ENCODE measurements at places on chromosomes 2 and 18.

GRCh38 chr2:85380048-85380447 is 25.5 kb downstream of the ELMOD3 start:
- DNase-seq, result no peak

DNA sequence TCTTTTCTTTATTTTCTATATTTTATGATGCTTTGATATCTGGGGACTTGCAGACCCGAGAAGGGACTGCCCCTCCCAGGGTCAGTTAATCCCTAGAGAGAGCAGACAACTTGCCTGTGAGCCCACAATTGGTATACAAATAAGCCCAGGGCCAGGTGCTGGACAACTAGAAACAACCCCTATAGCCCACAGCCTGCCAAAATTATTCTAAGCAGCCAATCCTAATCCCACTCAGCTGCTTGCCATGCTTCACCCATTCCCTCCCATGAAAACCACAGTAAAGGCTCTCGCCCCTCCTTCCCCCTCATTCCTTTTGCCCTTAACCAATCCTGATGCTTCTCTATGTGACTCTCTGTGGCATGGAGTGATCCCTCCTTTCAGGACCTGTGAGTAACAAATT is 380.7 kb downstream of the RBM43 start:
- no peak for DNase-seq

DNA sequence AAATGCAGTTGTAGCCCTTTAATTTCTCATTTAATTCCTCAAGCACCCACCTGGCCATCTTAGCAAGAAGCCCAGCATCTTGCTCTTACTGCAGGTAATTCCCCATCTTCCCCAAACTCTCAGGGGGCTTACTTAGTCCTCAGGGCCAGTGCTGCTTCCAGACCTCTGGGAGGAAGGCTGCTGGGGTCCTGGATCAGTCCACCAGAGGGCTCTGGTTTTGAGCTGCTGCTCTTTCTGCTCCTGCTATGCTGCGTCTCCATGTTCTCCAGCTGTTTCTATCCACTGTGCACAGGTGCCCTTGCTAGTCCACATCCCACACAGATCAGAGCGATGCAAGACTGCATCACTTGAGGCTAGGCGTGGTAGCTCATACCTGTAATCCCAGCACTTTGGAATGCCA is 34.5 kb upstream of the TMEM87B start:
- DNase-seq, result no peak

DNA sequence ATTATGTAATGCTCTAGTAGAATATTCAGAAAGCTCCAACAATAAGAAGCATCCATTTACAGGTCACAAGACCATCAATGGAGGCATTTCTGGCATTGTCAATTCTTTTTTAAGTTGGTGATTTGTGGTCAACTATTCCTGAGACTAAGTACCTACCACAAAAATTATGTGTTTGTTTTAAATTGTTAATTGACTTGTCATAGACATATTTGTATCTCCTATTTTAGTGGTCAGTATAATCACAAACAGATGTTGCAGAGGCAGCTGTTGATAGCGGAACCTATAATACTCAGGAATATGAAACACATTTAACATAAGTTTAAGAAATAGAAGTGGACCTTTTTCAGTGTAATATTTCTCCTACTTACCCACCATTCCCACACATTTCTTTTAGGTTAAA is 430.1 kb downstream of the CCDC85A start:
- no peak for DNase-seq

DNA sequence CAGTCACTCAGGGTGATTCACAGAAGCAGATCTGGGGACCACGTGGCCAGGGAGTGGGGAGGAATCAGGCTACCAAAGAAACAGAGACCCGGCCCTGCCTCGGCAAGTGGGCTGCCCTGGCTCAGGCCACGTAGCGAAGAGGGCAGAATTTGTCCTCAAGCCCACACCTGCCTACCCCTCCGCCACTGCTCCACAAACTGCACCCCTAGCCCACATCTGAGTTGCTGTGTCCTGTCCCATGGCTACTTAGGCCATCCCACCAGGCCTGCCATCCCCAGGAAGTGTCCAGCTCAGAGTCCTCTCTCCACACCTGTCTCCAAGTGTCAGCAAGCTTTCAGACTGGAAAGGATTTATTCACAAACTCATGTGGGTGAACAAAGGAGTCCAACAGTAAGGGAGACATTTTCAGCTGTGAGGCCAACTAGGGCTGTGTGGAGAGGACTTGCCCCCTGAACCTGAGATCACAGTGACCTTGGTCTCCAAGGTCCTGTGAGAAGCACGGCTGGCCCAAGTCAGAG is 31.7 kb upstream of the ASPRV1 start:
- DNase-seq, result no peak

DNA sequence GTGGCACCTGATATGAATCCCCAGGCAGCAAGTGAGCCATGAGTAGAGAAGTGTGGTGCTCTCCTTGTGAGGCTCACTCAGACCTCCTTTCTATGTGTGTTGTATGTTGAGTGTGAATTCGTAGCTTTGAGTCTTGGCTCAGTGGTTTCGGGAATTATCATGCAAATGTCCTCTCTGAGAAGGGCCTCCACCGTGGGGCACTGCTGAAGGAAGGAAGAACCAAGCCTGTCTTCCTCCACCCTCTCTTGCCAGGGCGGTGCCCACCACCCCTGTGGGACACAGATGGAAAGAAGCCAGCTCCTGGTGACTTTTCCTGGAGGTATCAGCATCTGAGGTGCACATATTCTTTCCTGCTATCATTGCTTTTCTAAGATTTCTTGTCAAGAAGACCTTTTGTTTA is 156.1 kb downstream of the MYT1L start:
- DNase-seq, result no peak

DNA sequence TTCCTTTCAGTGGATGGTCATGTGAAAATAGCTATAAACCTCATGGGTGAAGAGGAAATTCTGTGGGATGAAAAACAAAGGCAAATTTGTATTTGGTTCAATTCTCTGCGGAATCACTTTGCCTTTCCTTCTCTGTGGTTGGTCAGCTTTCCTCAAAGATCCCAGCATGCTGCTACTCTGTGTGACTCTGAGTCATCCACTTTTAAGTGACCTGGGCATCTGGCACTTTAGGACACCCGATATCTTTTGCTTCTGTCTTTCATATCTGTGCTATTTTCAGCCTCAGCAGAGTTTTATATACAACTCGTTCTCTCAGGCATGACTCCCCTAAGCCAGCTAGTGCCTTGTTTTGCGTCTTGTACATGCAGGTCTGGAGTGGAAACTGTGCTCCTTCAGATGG is 217.0 kb upstream of the PIEZO2 start:
- no peak for DNase-seq

- DNase-seq, result no peak
Observed at GRCh38 chr2:69600425-69600824, 43.1 kb downstream of the AAK1 start.

GRCh38 chr2:75020476-75020875 is 62.0 kb downstream of the POLE4 start:
- DNase-seq, result no peak

Data from nucleus accumbens (tissue), 56 donors.